Uterine smooth muscle cell (primary cell): ENCODE measurements at places on chromosomes 12 and 14. TPM values are rescaled to one million over a fixed set of nuclear protein-coding genes. Genes with fewer than 3 reads are reported as not detected.

P3H3 gene
- total RNA-seq: 133 and 175 TPM in 2 replicates

ENTPD5 gene
- total RNA-seq: 11.1 and 12.4 TPM in 2 replicates

SMIM41 gene
- total RNA-seq: 0.11 and 0.37 TPM in 2 replicates

CLSTN3 gene
- 9.3 and 20.7 TPM in 2 replicates for total RNA-seq

APOF gene
- total RNA-seq: not detected in 2 replicates

OSBPL8 gene
- total RNA-seq: 86.7 and 127 TPM in 2 replicates

COX8C gene
- not detected in 2 replicates for total RNA-seq

DERA gene
- 45.7 and 75.0 TPM in 2 replicates for total RNA-seq

SOCS4 gene
- total RNA-seq: 14.8 and 17.5 TPM in 2 replicates

WIF1 gene
- total RNA-seq: 0.75 and 3.3 TPM in 2 replicates

KLHDC1 gene
- total RNA-seq: 3.0 and 3.3 TPM in 2 replicates

TAS2R50 gene
- total RNA-seq: 3.5 and 4.2 TPM in 2 replicates
